ENCODE measurements at places on chromosomes 1 and 21. TPM values are rescaled to one million over a fixed set of nuclear protein-coding genes. Genes with fewer than 3 reads are reported as not detected.
A peak's percentile ranks its signal among the peaks of the same experiment; 100 is the strongest.

Gene DCST2
- 1.6 TPM for total RNA-seq

Gene SHISA4
- total RNA-seq, result 9.6 TPM

Gene EPHA8
- total RNA-seq, result not detected

Gene TEDDM1
- total RNA-seq, result not detected

Gene CCDC181
- total RNA-seq, result 1.3 TPM

Gene LYSMD1
- 16.2 TPM for total RNA-seq

Gene CSMD2
- 0.37 TPM for total RNA-seq

Gene BOLA1
- total RNA-seq, result 16.1 TPM

Gene LIPI
- not detected for total RNA-seq

Gene SPRR1A
- not detected for total RNA-seq

Gene SLX9
- total RNA-seq, result 11.5 TPM

GRCh38 chr1:14666373-14666772 lies 67.9 kb downstream of the KAZN start:
- DNase-seq, result no peak

GRCh38 chr1:191206513-191207207 lies 729.0 kb upstream of the BRINP3 start:
- no peak for DNase-seq

- no peak for DNase-seq
These were observed 14.1 kb upstream of the KCNA2 start for GRCh38 chr1:110620250-110620615.

GRCh38 chr1:58152697-58153096 lies 393.8 kb downstream of the OMA1 start:
- DNase-seq, result no peak

GRCh38 chr1:35947547-35947946 lies 16.6 kb downstream of the AGO3 start:
- no peak for DNase-seq

GRCh38 chr1:235984041-235984825 lies 80.7 kb downstream of the NID1 start:
- DNase-seq, result no peak

DNA sequence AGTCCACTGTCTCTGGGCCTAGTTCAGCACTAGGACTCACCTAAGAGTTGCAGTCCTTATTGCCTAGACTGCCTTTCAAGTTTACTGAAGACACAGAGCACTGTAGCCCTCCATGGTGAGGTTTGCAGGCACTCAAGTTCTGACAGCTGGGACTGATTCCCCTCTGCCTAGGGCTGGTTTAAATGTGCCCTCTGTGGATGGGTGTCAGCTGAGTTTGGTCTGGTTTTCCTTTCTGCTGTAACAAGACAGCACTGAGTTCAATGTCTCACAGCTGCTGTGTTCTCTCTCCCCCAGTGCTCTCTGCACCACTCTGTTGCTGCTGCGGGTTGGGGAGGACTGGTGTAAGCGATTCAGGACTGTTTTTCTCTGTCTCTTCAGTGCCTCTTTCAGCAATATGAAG lies 75.2 kb upstream of the C1orf21 start:
- no peak for DNase-seq

- DNase-seq, result no peak
These were observed 145.3 kb downstream of the TNFSF18 start for GRCh38 chr1:172905452-172905851.

GRCh38 chr1:184438363-184438762 lies 51.5 kb downstream of the C1orf21 start:
- DNase-seq, result no peak

GRCh38 chr1:72365693-72366092 lies 83.4 kb upstream of the NEGR1 start:
- no peak for DNase-seq

DNA sequence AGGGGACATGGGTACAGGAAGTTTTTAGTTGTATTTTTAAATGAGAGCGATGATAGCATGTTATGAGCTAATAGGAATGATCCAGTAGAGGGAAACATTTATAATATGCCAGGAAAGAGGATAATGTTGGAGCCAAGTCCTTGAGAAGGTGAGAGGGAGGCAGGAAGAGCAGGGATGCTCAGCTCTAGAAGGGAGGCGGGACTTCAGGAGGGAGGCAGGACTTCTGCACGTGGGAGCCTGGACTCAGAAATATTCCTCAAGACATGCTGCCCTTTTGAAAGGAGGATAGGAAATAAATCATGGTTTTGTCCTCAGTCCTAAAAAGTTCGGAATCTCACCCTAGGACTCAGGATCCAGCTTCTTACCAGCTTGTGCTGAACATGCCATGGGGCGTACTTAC lies 5.9 kb downstream of the ADARB1 start:
- DNase-seq, result no peak

DNA sequence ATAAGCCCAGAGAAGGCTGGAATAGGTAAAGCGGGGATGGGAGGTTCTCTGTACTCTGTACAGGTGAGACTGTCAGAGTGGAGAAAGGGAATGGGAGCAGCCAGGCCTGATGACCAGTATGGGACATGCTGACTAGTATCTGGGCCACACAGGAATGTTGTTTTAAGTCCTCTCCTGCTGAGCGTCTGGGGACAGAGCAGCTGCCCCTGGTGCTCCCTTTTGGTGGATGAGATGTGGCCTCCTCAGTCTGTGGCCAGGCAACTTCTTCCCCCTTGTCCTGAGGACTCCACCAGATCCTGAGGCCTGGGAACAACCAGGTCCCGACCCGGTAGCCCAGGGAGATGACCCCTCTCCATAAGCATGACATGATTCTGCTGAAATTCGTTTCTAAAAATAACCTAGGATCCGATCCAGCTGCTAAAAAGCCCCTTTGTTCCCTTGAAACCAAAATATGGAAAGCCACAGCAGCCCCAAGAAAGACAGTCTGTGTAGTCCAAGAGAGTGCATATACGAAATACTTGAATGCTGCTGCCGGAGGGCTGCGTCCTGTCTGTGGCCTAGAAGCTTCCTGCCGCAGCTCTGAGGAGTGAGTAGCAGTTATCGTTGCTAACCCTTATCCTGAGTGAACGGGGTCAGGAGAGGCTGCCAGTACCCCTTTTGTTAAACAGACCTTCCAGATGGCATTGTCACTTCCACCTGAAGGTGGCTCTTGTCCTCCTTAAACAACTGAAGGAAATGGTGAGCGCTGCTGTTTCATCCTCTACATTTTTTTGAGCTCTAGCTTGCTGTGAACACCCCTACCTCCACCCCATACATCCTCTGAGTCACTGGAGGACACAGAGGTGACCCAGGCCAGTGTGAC lies 47.1 kb downstream of the ATP2B4 start:
- DNase-seq, result peak; percentile 71

DNA sequence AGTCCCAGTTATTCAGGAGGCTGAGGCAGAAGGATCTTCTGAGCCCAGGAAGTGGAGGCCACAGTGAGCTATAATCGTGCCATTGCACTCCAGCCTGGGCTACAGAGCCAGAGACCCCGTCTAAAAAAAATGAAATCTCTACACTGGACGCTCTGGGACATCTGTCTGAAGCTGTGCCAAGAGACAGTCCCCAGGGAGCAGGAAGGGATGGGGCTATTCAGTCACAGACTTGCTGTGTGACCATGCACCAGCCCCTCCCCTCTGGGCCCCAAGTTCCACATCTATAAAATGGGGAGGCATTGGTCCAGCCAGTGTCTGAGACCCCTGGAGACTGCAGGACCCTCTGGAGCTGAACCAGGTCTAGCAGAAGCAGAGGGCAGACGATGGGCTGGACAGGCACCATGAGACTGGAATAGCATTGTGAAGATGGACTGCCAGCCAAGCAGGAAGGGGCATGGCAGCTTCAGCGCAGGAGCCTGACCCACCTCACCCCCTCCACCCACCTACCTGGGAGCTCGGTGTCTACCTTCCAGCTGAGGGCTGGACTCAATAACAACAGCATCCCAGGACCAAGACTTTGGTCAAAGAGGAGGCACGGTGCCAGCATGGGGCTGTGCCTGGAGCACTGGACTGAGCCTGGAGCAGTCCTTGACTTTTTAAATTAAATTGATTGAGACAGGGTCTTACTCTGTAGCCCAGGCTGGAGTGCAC lies 1.4 kb downstream of the TMEM54 start:
- DNase-seq, result no peak

- DNase-seq, result no peak
These were observed 388.6 kb downstream of the MATN1 start for GRCh38 chr1:30334767-30335166.

DNA sequence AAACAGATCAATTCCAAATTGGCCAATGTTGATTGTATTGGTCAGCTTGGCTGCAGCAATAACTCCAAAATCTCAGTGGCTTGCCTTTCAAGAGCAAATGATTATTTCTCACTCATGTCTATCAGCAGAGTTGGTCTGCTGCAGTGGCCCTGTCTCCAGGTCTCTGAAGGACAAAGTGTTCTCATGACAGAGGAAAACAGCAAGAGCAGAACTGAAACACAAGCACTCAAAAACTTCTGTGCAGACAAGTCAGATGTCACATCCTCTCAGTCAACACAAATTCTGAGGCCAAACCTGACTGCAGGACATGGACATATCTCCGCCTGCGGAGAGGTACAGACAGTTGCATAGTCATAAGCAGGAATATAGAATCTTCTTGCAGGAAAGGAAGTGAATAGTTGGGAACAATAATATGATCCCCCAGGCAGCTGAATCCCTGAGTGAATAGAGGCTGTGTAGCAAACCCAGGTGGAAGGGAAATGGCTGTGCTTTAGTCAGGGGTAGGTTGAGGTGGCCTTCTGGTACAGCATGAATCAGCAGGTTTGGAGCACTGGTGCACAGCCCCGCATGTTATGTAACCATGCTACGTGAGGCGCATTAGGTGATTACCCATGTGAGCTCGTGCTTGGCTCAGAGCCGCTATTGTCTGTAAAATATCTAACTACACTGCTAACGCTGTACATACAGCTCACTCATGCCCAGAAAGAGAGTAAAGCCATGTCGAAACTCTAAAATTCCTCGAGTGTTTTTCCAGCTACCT lies 17.1 kb upstream of the UBE2U start:
- no peak for DNase-seq

DNA sequence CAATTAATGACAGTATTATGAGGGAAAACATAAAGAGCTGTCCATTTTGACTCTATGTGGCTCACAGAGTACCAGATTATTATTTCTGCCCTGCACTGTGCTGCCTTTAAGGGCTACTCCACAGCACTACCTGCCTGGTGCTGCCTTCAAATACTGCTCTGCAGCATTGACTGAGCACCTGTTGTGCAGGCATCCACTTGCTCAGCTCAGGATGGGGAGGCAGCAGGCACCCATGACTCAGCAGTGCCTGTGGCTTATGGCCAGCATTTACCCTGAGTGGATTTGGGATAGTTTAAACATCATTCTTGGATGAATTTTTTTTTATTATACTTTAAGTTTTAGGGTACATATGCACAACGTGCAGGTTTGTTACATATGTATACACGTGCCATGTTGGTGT lies 953 bp upstream of the KPRP start:
- DNase-seq, result no peak

GRCh38 chr1:118981436-118981835 lies 6.7 kb downstream of the TBX15 start:
- DNase-seq, result no peak

Data from hepatocyte (in vitro differentiated cells).